Hindlimb muscle (tissue), 1 donor: ENCODE measurements at places on chromosomes 13 and 19.

DNA sequence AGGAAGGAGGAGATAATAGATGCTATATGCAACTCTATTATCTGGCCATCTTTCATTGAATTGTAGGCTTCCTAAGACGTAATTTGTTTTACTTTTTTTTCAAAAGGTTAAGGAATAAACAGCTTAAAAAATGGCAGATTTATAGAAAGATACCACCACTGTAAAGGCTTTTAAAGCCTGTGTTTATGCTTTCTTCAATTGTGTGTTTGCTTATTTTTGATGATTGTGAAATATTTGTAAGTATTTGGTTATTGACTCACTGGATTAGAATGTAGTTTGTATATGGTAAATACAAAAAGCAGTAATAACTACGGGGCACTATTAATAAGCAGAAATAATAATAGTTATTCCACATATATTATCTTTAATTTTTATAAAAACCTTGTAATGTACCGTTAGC, 437.9 kb downstream of the KLF5 start:
- DNase-seq = no peak

- DNase-seq = no peak
These were observed 84.5 kb downstream of the MBNL2 start for GRCh38 chr13:97306645-97307044.

- DNase-seq = no peak
These were observed 66.5 kb downstream of the NDFIP2 start for GRCh38 chr13:79547211-79548195.

DNA sequence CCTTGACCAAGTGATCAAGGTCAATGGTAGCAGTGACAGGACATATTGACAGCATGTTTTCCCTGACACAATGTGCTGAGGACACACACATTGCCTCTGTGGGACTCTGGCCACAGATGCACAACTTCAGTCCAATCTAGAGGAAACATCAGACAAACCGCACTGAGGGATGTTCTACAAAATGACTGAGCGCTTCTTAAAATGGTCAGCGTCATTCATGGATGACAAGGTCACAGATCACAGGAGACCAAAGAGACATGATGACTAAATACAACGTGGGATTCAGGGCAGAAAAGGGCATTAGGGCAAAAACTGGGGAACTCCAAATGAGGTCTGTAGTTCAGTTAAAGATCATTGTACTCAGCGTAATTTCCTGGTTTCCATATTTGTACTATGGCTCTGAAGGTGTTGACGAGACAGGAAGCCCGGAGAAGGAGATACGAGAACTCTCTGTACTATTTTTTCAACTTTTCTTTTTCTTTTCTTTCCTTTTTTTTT, 20.6 kb downstream of the PBX4 start:
- DNase-seq = no peak

DNA sequence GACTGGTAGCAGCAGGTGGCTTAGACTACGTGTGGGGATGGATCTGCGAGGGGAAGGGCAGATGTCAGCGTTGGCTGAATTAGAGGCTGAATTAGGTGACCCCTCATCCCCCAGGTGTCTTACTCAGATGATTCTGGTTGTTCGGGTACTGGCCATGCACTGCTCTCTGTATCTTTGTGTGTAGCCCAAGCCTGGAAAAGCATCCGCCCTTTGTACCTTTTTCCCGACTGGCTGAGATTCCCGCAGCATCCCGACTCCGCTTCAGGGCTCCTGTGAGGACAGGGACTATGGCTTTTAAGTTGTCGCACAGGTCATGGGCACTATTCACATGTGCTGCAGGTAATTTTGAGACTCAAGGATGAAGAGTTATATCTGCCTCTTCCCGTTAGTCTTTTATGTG, 7.2 kb downstream of the TFDP1 start:
- no peak for DNase-seq

DNA sequence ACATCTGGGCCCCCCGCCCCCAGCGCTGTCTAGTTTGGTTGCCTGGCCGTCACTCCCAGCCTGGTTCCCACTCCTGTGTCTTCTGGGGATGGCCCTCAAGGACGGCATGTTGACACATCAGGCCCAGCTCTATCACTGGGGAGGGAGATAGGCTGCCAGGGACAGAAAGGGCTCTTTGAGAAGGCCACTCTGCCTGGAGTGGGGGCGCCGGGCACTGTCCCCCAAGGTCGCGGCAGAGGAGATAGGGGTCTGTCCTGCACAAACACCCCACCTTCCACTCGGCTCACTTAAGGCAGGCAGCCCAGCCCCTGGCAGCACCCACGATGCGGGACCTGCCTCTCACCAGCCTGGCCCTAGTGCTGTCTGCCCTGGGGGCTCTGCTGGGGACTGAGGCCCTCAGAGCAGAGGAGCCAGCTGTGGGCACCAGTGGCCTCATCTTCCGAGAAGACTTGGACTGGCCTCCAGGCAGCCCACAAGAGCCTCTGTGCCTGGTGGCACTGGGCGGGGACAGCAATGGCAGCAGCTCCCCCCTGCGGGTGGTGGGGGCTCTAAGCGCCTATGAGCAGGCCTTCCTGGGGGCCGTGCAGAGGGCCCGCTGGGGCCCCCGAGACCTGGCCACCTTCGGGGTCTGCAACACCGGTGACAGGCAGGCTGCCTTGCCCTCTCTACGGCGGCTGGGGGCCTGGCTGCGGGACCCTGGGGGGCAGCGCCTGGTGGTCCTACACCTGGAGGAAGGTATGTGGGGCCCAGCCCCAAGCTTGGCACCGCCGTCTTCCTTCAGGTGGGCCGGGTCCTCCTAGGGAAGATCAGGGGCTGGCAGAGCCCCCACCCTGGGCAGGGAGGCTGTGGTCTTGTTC, at the start of gene AMH:
AMH (plus strand) TSS at position 314 of the 857 bp plus-strand sequence; CDS start at position 324, 10 bp downstream.
- DNase-seq = no peak

DNA sequence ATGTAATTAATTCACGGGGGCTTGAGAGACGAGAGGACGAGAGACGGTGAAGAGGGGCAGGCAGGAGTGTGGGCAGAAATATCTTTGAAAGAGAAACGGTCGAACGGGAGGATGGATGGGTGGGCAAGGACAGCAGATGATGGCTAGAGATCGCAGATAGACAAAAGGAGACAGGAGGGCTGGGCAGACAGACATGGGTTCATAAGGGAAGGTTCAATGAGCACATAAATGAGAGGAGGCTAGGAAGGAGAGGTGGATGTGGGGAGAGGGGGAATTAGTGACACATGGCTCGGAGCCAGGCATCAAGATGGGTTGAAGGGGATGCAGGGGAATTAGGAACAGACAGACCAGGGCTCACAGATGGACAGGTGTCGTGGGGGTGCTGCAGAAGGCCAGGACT, 1.1 kb downstream of the SYT3 start:
- no peak for DNase-seq

DNA sequence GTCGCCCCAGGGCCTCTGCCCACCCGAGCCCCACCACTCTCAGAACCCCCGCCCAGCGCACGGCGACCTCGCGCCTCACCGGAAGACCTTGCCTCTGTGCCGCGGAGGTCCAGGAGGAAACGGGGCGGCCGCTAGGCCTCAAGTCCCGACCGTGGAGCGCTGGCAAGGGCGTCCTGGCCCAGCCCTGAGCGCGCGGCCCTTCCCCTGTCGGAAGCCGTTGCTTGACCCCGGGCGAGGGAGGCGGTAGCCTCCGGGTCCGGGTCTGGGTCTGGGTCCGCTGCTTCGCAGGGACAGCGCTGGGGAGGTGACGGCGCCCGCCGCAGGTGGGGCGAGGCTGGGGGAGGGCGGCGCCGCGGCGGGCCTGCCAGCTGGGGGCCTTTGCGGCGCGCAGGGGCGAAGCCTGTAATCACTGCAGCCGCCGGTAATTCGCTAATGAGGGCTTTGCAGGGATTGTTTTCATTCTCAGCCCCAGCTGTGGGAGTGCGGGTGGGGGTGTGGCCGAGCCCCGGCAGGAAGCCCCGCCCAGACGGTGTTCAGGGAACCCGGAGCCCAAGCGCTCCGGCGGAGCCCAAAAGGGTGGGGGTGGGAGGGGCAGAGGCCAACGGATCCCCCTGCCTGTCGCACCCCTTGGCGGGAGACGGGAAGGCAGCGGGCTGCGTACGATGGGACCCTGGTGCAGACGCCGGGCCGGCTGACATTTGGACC, 8.6 kb downstream of the C19orf25 start:
- no peak for DNase-seq

DNA sequence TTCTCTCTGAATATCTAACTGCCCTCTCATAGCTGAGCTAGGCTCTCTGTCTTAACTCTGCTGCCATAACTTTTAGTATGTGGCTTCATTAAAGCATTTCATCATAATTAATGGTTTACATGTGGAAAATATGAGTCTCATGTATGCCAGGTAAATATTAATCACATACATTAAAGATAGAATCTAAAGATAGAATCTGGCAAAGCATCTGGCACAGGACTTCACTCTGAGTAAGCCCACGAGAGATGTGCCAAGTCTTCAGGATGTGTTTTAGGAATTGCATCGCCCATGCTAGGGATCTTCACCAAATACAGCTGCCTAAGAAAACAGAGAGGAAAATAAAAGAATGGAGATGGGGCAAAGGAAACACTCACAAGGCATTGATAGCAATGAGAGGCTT, 285.8 kb downstream of the DIAPH3 start:
- no peak for DNase-seq

DNA sequence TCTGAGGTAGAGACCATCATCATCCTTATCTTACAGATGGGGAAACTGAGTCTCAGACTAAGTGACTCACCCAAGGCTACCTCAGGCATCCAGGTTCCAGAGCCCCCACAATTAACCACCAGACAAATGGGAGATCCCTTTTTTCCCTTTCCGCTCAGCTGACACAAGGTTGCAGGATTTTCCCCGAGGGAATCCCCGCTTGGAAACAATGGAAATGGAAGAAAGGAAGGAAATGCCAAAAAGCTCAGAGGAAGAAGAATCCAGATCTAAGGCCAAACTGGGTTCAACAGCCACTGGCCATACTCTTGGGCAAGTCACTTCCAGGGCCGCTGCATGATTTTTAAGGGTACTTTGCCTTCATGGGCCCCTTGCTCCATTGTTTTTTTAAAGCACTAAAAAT, 1.6 kb downstream of the ZNF71 start:
- no peak for DNase-seq

GRCh38 chr19:58261968-58262921, 16.5 kb upstream of the ZNF8 start:
- DNase-seq = no peak

- no peak for DNase-seq
These were observed 6.9 kb downstream of the CIB3 start for GRCh38 chr19:16166417-16166816.

GRCh38 chr13:21616880-21617279, 12.9 kb upstream of the MICU2 start:
- DNase-seq = no peak

GRCh38 chr19:12880551-12881171, 588 bp downstream of the DNASE2 start:
- DNase-seq = no peak

GRCh38 chr19:54345938-54346386, 7.0 kb upstream of the LILRA4 start:
- peak; percentile 21 for DNase-seq

GRCh38 chr19:57002710-57003109, 117.1 kb upstream of the USP29 start:
- no peak for DNase-seq

DNA sequence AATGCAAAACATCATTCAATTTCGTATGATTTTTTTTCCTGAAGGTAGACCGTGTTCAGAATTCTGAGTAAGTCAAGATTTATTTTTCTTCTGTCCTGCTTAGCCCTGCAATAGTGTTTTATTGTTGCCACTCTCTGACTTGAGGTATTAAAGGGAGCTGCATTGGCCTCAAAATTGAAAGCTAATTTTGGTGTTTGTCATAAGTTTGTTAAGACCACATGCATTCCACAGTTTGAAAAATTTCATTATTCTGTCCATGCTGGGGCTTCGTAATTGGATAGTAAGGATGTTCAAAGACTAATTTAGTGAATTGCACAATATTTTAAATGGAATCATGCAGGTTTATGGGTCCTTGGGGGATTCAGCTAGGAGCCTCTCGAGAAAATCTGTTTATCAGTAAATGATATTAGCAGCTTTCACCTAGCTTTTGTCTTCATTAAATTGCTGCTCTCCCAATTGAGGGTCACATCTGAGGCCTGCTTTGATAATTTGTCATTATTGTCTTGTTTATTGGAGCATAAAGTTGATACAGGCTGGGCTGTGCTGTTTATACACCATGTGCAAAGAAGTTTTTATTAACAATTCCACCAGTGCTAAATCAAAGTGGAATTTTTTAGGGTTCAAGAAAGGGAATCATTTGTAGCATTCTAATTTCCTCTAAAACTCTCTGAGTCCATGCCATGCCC, 339.8 kb upstream of the OBI1 start:
- DNase-seq = no peak

DNA sequence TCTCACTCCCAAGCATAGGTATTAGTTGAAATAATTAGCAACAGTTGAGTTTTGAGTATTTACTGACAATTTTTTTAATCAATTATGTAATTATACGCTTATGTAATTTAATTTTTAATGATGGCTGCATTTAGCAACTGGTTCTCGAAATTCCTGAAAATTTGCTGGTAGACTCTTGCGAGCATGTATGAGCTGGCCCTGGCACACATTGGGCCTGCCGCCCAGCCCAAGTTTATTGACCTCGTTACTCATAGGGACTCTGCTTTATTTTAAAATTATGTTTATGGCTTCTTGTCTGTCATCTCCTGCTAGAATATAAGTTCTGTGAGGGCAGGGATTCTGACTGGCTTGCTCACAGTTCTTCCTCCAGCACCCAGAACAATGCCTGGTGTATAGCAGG, 6.7 kb downstream of the KLK14 start:
- DNase-seq = no peak

GRCh38 chr13:43284162-43284561, 260.8 kb downstream of the DNAJC15 start:
- no peak for DNase-seq

DNA sequence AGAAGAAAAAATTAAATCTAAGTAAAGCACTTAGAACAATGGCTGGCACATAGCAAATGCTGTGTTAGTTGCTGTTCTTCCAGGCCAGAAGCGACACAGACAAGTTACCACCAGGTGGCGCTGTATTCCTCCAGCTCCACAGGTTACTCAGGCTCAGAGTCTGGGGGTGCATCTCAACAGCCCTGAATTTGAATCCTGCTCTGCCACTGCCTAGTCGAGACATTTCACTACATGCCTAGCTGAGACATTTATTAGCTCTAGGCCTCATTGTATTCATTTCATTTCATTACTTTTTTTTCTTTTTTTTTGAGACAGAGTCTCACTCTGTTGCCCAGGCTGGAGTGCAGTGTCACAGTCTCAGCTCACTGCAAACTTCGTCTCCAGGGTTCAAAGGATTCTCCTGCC, 16.4 kb upstream of the CYP2B6 start:
- peak; percentile 57 for DNase-seq

DNA sequence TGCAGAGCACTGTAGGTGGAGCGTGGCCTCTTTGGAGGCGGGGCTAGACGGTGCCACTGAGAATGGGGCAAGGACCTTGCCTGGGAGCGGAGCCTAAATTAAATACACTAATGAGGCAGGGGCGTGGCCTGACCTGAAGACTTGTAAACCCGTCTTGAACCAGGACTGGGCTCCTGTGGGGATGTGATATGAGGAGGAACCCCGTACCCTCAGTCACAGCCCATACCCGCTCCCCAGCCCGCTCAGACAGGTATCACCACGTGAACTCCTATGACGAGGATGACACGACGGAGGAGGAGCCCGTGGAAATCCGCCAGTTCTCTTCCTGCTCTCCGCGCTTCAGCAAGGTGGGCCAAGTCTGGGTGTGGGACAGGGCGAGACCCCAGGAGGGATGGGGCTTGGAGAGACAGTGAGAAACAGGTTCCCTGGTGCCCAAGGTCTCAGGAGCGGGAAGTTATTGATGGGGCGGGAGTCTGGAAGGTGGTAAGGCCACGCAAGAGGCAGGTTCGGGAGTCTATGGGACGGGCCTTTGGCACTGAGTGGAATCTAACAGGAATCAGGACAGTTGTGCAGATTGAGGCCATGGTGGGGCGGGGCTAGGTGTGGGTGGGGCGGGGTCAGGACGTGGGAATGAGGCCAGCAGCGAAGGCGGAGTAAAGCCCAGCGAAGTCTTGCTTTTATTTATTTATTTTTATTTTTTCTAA, 14.7 kb downstream of the DNASE2 start:
- no peak for DNase-seq
